ENCODE measurements at places on chromosomes 7 and 10.

- no peak for DNase-seq
These were observed 171.6 kb upstream of the AUTS2 start for GRCh38 chr7:69426705-69427104.

DNA sequence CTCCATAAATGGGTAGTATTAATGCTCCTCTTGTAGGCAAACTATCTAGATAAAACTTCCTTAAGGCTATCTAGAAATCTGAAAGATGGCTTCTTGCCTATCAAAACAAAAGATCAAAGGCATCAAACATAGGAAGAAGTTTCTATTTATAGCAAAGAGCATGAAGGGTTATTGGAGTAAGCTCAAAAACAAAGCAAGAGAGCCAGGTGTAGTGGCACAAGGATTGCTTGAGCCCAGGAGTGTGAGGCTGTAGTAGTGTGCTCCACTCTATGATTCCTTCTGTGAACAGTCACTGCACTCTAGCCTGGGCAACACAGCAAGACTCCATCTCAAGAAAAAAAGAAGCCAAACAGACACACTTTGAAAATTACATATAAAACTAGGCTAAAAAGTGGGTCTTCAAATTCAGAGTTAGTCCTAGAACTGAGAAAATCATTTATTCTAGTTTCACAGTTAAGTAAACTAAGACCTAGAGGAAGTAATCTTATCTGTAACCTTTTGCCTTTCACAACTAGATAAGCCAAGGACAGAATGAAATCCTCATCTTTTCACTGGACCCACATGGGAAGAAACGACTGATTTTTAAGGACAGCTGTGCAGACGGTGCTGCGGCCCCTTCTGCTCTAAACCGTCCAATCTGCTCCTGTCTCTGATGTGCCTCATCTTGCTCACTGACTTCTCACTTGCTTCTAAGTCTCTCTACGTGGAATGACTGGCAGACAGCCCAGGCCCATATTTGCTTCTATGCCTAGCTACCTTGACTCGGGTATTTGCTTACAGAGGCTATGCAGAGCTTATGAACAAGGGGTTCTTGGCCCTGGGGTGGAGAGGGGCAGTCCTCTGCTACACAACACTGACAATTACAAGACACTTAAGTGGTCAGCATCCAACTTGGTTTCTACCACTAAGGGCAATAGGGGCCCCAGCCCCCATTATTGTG is 50.0 kb downstream of the ESYT2 start:
- DNase-seq = no peak

DNA sequence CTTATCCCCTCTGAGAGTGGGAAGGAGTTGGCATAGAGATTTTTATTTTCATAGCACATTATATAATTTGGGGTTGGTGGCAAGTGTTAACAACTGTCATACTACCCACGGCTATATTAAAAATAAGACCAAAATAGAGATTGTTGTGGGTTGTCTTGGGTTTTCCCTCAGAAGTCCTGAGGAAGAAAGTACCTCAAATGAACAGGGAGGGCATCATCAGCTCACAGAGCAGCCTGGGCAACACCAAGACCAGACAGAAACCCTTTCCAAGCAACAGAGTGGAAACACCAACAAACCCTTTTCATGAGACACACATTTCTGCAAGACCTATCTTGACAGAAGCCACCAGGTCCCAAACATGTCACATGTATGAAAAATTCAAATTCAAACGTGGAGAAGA is 121.2 kb downstream of the GLI3 start:
- no peak for DNase-seq

DNA sequence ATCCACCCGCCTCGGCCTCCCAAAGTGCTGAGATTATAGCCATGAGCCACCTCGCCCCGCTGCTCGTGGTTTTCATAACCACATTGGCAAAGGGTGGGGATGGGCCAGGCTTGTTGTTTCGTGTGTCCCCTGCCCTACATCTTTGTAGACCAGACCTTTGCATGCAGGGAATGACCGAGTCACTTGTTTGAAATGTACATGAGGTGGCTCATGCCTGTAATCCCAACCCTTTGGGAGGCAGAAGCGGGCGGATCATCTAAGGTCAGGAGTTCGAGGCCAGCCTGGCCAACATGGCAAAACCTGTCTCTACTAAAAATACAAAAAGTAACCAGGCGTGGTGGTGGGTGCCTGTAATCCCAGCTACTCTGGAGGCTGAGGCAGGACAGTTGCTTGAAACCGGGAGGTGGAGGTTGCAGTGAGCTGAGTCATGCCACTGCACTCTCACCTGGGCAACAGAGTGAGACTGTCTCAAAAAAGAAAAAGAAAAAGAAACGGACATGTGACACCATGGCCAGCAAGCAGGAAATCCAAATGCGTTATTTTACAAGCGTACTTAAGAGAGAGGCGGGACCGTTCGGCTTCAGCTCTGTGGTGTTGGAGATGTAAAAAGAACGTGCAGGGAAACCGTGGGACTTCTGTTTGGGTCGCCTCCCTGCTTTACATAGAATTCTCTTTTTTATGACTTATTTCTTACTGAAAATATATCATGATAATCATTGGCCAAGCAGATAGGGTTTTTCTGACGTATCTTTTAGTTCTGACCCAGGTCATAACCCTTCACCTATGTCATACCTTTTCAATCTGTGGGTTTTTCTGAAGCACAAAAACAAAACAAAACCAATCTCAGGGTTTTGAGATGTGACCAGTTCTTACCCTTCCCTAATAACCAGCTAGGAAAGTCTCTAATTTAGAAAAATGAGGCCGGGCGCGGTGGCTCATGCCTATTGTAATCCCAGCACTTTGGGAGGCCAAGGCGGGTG is 45.1 kb downstream of the WIPI2 start:
- no peak for DNase-seq

DNA sequence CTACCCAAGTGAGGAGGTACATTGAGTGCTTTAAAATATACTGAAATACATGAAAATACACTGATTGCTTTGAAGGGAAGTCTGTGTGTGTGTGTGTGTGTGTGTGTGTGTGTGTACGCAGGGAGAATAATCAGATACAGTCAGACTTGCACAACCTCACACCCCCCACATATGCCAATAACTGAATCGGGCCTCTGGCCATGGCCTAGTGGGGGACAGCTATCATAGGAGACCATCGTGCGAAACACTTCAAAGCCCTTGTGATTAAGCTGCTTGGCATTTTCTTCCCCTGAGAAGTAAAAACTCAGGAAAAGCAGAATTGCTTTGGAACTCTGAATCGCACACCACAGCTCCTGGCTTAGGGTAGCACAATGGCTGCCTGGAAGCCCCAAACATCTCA is 135.1 kb downstream of the C10orf105 start:
- DNase-seq = no peak

- DNase-seq = no peak
These were observed 89.6 kb downstream of the FOXL3 start for GRCh38 chr7:379456-380138.

- no peak for DNase-seq
These were observed 684.5 kb downstream of the TNS3 start for GRCh38 chr7:46897381-46897780.
